Naive thymus-derived CD4-positive, alpha-beta T cell (primary cell): ENCODE measurements at places on chromosomes 16 and 17. TPM values are rescaled to one million over a fixed set of nuclear protein-coding genes. Genes with fewer than 3 reads are reported as not detected.
A peak's percentile ranks its signal among the peaks of the same experiment; 100 is the strongest.

- no peaks in the 10 kb centered on the region for H3K4me1 ChIP-seq
- no peaks in the 10 kb centered on the region for H3K27me3 ChIP-seq
- no peak overlapping the region for H3K27ac ChIP-seq
- no peak overlapping the region for H3K4me3 ChIP-seq
These were observed 202.2 kb downstream of the ENGASE start for GRCh38 chr17:79276821-79277220.

GRCh38 chr17:1270210-1271029 is at the start of gene BHLHA9:
Gene BHLHA9, plus strand, starts transcription at chr17:1270444. Its CDS starts 120 bp downstream, at chr17:1270564.
- no peaks in the 10 kb centered on the region for H3K36me3 ChIP-seq
- H3K4me3 ChIP-seq: no peak within 1 kb of the TSS
- H3K27ac ChIP-seq: no peak within 1 kb of the TSS
- H3K27me3 ChIP-seq: peaks cover 9% of the 10 kb centered on the region

- DNase-seq: no peak
- no peak overlapping the region for H3K27ac ChIP-seq
- no peaks in the 10 kb centered on the region for H3K27me3 ChIP-seq
- H3K36me3 ChIP-seq: no peaks in the 10 kb centered on the region
- H3K4me1 ChIP-seq: peaks cover 9% of the 10 kb centered on the region
These were observed 3.2 kb downstream of the SLC22A31 start for GRCh38 chr16:89197033-89197632.

GRCh38 chr17:28693869-28694268 is 17.8 kb downstream of the PROCA1 start:
- DNase-seq: no peak
- no peaks in the 10 kb centered on the region for H3K4me1 ChIP-seq
- H3K4me3 ChIP-seq: no peak overlapping the region
- H3K36me3 ChIP-seq: peaks cover 42% of the 10 kb centered on the region
- no peak overlapping the region for H3K27ac ChIP-seq
- H3K27me3 ChIP-seq: no peaks in the 10 kb centered on the region

DNA sequence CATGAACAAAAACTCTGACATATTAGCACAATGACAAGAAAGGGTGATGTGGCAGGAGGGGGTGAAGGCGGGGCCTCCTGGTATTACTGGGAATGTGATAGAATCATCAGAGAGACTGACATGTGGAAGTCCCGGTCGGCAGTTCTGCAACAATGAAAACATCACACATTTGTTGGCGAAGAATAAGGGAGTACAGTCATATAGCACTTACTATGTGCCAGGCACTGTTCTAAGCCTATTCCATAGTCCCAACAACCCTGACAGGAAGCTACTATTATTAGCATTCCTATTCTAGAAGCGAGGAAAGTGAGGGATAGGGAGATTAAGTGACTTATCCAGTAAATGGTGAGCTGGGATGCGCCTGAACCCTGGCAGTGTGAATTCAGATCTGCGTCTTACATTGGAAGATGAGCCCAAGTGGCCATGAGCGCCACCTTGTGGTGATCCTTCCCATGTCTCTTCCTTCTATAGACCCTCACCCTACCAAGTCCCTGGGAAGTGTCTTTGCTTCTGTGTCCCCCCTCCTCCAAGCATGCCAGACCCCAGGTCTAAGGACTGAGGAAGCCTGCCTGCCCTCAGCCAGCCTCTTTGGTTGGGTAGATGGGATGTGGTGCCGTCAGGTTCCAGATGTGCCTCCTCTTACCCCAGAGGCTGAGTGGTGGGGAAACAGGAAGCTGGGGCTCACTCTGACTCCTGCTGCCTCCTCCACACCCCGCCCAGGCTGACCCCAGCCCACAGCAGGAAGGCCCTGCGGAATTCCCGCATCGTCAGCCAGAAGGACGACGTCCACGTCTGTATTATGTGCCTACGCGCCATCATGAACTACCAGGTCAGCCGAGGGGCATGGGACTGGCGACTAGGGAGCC is 14.0 kb downstream of the FMNL1 start:
- H3K27ac ChIP-seq: peak overlapping the region; percentile 64
- no peak overlapping the region for H3K4me3 ChIP-seq
- DNase-seq: peak; percentile 72
- peaks cover 21% of the 10 kb centered on the region for H3K36me3 ChIP-seq

DNA sequence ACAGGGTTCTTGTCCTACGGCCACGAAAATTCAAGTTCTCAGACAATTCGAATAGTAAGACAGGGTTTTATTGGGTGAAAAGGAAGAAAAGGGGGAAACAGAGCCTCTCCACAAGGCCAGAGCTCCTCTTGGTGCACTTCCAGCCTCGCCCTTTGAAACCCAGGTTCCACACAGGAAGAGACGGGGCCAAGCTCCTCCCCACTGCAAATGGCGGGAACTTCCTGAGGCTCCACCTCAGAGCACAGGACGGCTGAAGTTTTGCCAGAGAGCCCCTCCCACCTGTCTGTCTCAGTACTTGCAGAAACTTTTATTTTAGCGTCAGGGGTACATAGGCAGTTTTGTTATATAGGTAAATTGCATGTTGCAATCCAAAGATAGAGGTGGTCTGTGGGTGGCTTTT is 165.7 kb upstream of the CDH8 start:
- no peak for DNase-seq
- H3K4me3 ChIP-seq: no peak overlapping the region
- no peaks in the 10 kb centered on the region for H3K36me3 ChIP-seq
- H3K27ac ChIP-seq: no peak overlapping the region

DNA sequence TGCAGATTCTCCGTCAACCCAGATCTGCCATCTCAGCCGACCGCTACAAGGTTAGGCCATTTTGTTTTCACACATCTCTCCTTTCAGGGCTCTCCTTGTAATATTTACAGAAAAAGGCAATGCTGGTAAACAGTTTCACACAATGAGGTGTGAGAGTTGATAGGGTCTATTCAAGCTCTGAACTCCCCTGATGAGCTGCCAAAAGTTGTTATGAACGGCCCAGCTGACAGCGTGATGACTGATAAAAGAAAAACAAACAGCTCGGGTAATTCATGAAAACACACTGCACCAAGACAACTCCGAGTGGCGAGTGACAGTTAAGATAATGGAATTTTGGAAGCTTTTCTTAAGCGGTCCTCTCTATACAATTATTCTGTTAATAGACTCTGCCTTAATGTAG is 68.1 kb upstream of the IRX5 start:
- no peaks in the 10 kb centered on the region for H3K27me3 ChIP-seq
- H3K27ac ChIP-seq: no peak overlapping the region
- H3K36me3 ChIP-seq: no peaks in the 10 kb centered on the region

- DNase-seq: no peak
- H3K4me1 ChIP-seq: no peaks in the 10 kb centered on the region
- H3K4me3 ChIP-seq: no peak overlapping the region
- H3K27ac ChIP-seq: no peak overlapping the region
These were observed 36.5 kb downstream of the DHX38 start for GRCh38 chr16:72129976-72130656.

DNA sequence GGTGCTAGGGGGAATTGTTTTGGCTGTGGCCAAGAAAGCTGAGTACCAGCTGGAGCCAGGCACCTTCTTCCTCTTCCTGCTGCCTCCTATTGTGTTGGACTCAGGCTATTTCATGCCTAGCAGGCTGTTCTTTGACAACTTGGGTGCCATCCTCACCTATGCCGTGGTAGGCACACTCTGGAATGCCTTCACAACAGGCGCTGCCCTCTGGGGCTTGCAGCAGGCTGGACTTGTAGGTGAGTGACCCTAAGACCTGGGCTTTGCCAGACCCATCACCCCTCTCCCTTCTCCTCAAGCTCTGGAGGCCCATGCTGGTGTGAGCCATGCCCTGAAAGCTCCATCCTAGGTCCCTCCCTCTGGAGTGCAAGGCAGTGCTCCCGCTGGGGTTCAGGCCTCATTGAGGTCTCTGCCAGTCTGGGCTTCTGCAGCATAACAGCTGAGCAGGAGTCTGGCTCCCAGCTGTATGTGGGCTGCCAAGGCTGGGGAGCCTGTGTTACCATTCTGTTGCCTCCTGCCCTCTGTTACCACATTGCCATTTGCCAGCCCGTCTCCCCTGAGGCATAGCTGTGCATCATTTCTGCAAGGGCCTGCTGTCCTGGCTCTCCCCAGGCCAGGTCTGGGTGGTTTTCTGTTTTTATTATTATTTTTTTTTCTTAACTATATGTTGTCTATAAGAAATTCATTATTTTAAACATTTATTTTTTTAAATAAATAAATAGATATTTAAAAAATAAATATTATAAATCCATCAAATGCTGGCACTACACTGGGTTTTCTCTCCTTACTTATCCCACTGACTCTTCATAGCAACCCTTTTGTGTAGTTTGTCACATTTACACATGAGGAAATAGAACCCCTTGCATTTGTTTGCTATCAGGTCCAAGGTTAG is 4.1 kb downstream of the SLC9A5 start:
- H3K36me3 ChIP-seq: no peaks in the 10 kb centered on the region
- no peak for DNase-seq
- H3K4me1 ChIP-seq: peaks cover 10% of the 10 kb centered on the region
- no peak overlapping the region for H3K27ac ChIP-seq
- H3K27me3 ChIP-seq: no peaks in the 10 kb centered on the region

GRCh38 chr16:66352304-66352703 is 14.2 kb upstream of the CDH5 start:
- no peak overlapping the region for H3K4me3 ChIP-seq
- H3K27me3 ChIP-seq: no peaks in the 10 kb centered on the region
- no peak overlapping the region for H3K27ac ChIP-seq
- H3K36me3 ChIP-seq: no peaks in the 10 kb centered on the region

- H3K4me1 ChIP-seq: peaks cover 4% of the 10 kb centered on the region
- no peak within 1 kb of the TSS for H3K27ac ChIP-seq
- H3K36me3 ChIP-seq: no peaks in the 10 kb centered on the region
- H3K4me3 ChIP-seq: no peak within 1 kb of the TSS
- DNase-seq: no peak
These were observed at the start of gene SCIMP for GRCh38 chr17:5234645-5235576. Gene SCIMP, minus strand, starts transcription at chr17:5234860. Its CDS starts 105 bp downstream, at chr17:5234755.

DNA sequence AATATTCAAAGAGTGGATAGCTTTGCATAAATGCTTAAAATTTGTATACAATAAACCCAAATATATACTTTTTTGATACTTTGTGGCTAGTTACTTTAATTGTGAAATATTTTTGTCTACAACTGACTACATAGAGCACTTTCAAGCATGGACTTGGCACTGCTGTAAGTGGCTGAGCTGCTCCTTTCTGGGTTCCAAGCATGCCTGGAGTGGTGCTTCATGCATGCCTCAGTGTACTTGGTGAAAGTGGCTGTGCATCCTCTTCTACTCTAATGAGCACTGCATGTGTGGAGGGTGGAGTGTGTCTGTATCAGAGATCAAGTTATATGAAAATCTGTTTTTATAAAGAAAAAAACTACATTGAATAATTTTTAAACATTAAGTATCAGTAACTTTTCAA is 94.1 kb downstream of the OMG start:
- DNase-seq: no peak
- H3K4me3 ChIP-seq: no peak overlapping the region
- no peaks in the 10 kb centered on the region for H3K27me3 ChIP-seq
- H3K36me3 ChIP-seq: no peaks in the 10 kb centered on the region

- no peaks in the 10 kb centered on the region for H3K27me3 ChIP-seq
- no peak for DNase-seq
- no peak overlapping the region for H3K4me3 ChIP-seq
- H3K4me1 ChIP-seq: no peaks in the 10 kb centered on the region
These were observed 123.7 kb downstream of the RBFOX3 start for GRCh38 chr17:79487149-79487548.

DNA sequence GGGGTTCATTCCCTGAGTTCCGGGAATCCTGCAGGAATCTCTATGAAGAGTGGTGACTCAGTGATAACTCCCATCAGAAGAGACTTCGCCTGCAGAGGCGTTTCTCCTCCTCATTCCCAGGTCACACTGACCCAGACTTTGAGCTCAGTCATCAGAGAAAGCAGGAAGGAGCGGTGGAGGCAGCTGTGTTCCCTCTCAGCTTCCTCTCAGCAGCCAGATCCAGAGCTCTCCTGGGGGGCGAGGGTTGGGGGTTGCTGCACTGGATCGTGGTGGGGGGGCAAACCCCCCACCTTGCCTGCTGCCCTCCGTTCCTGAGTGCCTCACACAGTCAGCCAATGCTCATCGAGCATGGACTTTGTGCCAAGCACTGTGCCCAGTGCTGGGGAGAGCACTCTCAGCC is 271.2 kb downstream of the CBLN1 start:
- no peak overlapping the region for H3K27ac ChIP-seq
- DNase-seq: no peak
- no peaks in the 10 kb centered on the region for H3K36me3 ChIP-seq
- H3K4me3 ChIP-seq: no peak overlapping the region
- H3K4me1 ChIP-seq: no peaks in the 10 kb centered on the region

Gene CMTM1
- total RNA-seq: 8.4 TPM

Gene DNAJA2
- total RNA-seq: 66.1 TPM

Gene CD300LF
- 0.46 TPM for total RNA-seq

Gene CNTROB
- 33.6 TPM for total RNA-seq
